ENCODE measurements at places on chromosomes 2 and 18.

DNA sequence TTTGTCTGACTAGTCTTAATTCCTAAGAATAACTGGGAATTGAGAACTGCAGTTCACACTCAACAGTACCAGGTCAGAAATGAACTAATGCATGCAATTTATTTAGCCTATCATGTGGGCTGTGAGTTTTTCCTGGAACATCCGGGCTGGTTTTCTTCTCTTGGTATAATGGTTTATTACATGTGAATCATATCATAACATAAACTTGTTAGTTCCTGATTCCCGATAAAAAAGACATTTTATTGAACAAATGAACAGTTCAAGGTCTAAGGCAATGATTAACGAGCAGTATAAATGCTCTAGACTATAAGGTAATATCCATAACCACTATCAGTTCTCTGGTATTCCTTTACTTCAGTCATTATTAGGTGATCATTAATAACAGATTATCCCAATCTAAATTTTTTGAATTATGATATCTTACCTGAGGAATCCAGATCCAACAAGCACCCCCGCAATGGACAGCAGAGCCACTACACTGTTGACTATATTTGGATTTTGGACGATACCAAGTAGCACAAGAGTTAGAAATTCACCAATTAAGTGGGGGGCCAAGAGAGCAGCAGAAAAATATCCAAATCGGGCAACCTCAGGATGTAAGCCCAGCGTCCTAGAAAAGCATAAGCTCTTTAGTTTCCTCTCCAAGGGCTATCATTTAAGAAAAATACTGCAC is 19.0 kb downstream of the ABCG5 start:
- no peak for DNase-seq

- no peak for DNase-seq
Observed at GRCh38 chr2:118813111-118813510, 34.3 kb downstream of the EN1 start.

DNA sequence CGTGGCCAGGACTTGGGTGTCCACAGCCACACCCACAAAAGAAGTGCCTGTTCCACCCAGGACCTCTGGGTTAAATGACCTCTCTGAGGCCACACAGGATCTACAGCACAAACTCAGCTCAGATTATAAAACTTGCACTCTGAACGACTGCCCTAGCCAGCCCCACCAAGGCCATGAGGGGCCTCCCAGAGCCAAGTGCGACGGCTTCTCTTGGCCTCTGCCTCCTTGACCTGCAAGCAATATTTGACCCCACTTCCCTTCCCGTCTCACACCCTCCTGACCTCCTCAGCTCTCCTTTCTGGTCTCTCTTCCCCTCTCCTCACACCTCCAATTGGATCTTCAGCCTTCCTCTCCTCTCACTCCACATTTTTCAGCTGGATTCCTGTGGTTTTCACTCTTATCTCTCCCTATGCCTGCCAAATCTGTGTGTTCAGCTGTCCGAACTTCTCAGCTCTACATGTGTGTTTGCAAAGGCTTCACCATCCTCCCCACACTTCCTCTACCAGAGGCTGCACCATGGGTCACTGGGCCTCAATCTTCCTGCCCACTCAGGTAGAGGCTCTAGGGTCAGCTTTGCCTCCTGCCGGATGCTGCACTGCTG is 25.3 kb upstream of the STEAP3 start:
- DNase-seq: no peak

GRCh38 chr2:47277187-47277586 is 122.1 kb upstream of the STPG4 start:
- DNase-seq: no peak

All from coronary artery (tissue), 2 donors.